ENCODE measurements at places on chromosomes 7 and 10. TPM values are rescaled to one million over a fixed set of nuclear protein-coding genes. Genes with fewer than 3 reads are reported as not detected.

The TAS2R4 gene
- total RNA-seq = 1.3 TPM

The TAS2R41 gene
- not detected for total RNA-seq

The LGI1 gene
- not detected for total RNA-seq

The RARRES2 gene
- not detected for total RNA-seq

The NEBL gene
- not detected for total RNA-seq

The NKX2-3 gene
- total RNA-seq = not detected

The UMAD1 gene
- total RNA-seq = 11.7 TPM

- ATAC-seq = no peak
Measured at GRCh38 chr7:34275624-34276023, 370.3 kb downstream of the BMPER start.

GRCh38 chr10:22649390-22649841, 65.0 kb downstream of the PIP4K2A start:
- peak; percentile 51 for ATAC-seq

GRCh38 chr10:12844811-12845483, 156.6 kb downstream of the CCDC3 start:
- ATAC-seq = no peak

GRCh38 chr7:20834656-20835055, 48.0 kb upstream of the SP8 start:
- no peak for ATAC-seq

GRCh38 chr10:104631946-104632345, 9.1 kb upstream of the SORCS3 start:
- ATAC-seq = no peak

- no peak for ATAC-seq
Measured at GRCh38 chr7:156038345-156038744, 226.1 kb upstream of the SHH start.

GRCh38 chr10:124381011-124381611, 37.6 kb downstream of the OAT start:
- ATAC-seq = no peak

- ATAC-seq = peak; percentile 98
Measured at GRCh38 chr10:71974489-71975021, 10.4 kb downstream of the CHST3 start.

Data from activated T-helper 17 cell treated with anti-CD3 and anti-CD28 coated beads, Interleukin-2, amount 50 U/mL, for 72 hours (primary cell).